ENCODE measurements at places on chromosomes 3 and 15.

DNA sequence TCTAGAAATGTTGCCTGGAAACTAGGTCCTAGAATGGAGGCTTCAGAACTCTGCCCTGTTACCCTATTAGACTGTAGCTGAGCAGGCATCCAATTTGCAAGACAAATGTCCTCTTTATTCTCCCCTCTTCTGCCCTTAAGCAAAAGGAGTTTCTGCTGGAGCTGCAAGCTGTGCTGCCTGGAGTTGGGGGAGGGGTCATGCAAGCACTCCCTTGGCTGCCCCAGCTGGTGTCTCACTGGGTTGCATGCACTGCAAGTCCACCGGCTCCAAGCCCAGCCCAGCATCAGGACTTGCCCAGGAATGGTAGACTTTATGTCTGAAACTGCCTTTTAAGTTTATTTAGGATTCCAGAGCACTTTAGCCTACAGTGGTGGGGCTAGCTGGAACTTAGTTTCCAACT, 15.7 kb upstream of the RBP2 start:
- DNase-seq = no peak

DNA sequence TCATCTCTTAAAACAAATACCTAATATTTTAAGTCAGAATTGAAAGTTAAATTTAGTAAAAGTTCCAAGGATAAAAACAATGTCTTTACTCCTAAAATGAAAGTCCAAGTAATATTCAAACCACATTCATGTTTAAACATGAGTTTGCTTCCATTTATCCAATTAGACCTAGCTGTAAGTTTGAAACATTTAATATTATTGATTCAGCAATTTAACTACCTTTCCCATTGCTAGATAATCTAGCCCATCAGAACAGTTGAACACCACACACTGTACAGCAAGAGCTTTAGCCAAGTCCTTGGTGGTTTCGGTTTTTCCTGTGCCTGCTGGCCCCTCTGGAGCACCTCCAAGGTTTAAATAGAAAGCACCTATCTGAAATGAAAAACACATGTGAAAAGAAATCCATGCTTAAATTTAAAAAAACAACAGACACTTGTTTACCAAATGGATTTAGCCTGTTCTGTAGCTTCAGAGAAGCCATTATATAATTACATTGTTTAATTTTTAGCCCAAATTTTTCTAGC, 97.8 kb downstream of the DNAH12 start:
- DNase-seq = no peak

DNA sequence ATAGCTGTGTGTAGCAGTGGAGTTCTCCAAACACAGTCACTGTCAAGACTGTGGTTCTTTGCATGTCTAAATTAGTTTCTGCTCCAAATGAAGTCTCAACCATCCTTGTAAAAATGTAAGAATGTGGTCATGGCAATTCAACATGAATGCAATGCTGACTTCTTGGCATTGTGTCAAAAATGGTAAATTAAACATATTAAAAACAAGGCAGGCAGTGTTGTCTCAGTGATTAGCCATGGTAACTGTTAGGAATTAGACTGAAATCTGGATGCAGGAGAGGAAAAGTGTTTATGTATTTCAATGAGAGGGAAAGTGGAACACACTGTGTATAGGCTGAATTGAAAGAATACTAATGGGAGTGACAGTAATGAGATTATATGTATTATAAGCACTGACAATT, 597.2 kb downstream of the EDEM1 start:
- no peak for DNase-seq

- DNase-seq = no peak
Observed at GRCh38 chr15:70974004-70974832, 81.6 kb downstream of the LRRC49 start.

GRCh38 chr15:25568751-25569150, 129.9 kb upstream of the UBE3A start:
- DNase-seq = no peak

DNA sequence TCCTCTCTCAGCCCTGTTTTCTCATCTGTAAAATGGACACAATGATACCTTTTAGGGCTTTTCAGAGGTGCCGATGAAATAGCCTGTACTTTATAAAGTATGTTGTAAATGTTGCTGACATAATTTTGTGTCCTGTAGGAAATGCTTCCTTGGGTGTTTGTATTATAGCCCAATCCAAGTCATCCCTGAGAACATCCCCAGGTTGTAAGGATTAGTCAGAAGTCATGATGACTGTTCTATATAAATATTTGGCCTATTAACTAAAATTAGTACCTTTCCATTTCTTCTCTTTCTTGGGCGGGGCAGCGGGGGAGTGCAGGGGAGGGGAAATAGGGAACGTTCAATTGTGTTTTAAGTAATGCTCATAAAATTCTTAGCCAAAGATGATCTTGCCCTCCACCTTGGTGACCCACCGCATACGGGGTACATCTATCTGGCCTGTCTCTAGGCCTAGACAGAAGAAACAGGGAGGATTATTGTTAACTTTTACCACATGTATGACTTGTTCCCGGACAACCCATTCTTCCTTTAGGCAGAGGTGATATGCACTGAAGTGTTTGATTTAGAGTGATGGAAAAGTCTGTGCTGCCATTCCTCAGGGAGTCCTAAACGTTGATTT, 120.7 kb downstream of the VGLL4 start:
- DNase-seq = no peak

- DNase-seq = no peak
Observed at GRCh38 chr3:31370681-31371080, 162.0 kb upstream of the STT3B start.

DNA sequence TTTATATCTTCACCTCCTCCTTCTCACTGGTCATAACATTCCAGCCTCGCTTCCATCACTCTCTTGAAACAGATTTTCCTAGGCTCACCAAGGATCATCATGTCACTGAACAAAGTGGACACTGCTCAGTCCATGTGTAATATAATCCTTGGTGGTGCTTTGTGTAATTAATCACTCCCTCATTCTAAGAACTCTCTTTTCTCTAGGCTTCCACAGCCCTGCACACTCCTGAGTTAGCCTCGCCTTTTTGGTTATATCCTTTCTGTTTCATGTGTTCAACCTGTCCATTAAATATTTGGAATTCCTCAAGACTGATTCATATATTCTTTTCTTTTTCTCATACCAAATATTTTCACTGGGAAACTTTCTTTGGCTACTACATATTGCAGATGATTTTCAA, 440.8 kb downstream of the PYDC2 start:
- no peak for DNase-seq

- no peak for DNase-seq
Observed at GRCh38 chr15:27037501-27037900, 66.5 kb downstream of the GABRG3 start.

GRCh38 chr3:10319804-10320203, 1.1 kb downstream of the SEC13 start:
- no peak for DNase-seq

- no peak for DNase-seq
Observed at GRCh38 chr15:94416267-94416666, 184.9 kb downstream of the MCTP2 start.

- no peak for DNase-seq
Observed at GRCh38 chr3:192130534-192131132, 596.7 kb downstream of the FGF12 start.

- no peak for DNase-seq
Observed at GRCh38 chr3:182957226-182957625, 23.1 kb downstream of the DCUN1D1 start.

DNA sequence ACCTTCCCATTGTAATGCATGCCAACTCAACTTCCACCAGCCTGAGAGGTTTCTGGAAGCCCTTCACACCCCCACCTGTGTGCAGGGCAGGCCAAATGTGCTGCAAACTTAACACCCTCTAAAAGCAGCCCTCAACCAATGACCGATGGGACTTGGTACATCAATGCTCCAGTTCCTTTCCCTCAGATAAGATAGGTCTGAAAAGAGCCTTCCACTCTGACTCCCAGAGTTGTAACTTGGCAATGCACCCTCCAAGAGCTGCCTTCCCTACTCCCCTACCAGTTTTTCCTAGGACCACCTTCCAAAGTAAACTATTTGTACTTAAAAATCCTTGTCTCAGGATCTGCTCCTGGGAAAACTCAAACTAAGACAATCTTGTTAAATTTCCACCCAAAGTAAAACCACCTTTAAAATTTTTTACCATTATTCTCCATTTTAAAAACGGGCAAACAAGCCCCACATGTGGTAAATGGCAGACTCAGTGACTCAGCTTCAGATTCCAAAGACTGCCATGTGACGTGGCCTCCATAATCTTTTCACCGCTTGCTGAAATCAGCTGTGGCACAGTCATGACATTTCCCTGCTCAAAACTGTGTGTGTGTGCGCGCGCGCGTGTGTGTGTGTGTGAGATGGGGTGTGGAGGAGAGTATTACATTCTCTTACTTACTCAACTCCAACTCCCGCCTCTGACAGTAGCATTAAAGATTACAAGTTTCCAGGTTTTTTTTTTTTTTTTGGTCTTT, 17.2 kb downstream of the RASGRP1 start:
- peak; percentile 27 for DNase-seq

Measured in activated CD4-positive, alpha-beta T cell treated with anti-CD3 and anti-CD28 coated beads, Interleukin-2, amount 50 U/mL, for 1 hour (primary cell).